ENCODE measurements at places on chromosomes 13 and 19. TPM values are rescaled to one million over a fixed set of nuclear protein-coding genes. Genes with fewer than 3 reads are reported as not detected.

DNA sequence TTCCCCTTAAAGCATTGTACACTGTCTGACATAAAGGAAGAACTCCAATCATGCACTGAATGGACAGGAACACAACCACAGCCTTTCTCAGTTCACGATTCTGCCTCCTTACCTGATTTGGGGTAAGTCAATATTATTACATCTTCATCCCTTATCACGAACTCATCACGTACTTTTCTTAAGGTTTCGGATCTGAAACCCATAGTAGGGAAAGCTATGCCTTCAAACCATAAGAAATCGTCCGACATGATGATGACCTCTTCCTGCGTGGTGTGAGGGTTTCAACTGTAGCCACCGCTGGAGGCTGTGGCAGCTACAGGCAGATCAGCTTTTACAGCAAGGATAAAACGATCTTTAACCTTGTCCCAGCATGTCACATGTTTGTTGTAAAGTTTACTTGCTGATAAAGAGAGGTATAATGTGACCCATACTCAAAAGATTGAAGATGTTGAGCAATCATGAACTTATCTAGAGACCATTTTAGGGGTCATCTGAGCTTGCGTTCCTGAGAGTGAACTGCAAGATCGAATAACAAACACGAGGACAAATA lies at the start of gene SULT2A1:
TSS of gene SULT2A1 (minus strand) at position 306 of the 550 bp plus-strand sequence. CDS start at position 248, 58 bp downstream.
- no peak for DNase-seq

DNA sequence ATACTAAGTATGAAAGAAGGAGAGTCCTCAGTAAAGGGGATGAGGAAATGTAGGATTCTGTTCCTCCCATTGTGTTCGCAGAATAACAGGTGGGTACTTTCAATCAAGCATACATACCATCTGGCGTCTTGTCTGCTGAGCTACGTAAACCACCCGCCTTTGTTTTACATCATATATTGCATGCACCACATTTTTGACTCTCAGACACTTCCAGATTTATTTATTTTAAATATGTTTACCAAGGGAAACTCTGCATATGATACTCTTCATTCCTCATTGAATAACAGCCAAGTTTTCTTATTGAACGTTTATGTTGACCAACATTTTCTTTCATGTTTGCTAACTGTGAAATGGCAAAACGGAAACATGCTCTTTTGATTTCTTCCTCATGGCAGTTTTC lies 174.1 kb downstream of the FGF14 start:
- DNase-seq = no peak

GRCh38 chr19:18415178-18415867 lies 3.9 kb upstream of the SSBP4 start:
- no peak for DNase-seq

SLC25A23 gene
- total RNA-seq = 53.0 TPM
